NCI-H1105 (cell line): ENCODE measurements at places on chromosomes 1 and 21.
A peak's percentile ranks its signal among the peaks of the same experiment; 100 is the strongest.

DNA sequence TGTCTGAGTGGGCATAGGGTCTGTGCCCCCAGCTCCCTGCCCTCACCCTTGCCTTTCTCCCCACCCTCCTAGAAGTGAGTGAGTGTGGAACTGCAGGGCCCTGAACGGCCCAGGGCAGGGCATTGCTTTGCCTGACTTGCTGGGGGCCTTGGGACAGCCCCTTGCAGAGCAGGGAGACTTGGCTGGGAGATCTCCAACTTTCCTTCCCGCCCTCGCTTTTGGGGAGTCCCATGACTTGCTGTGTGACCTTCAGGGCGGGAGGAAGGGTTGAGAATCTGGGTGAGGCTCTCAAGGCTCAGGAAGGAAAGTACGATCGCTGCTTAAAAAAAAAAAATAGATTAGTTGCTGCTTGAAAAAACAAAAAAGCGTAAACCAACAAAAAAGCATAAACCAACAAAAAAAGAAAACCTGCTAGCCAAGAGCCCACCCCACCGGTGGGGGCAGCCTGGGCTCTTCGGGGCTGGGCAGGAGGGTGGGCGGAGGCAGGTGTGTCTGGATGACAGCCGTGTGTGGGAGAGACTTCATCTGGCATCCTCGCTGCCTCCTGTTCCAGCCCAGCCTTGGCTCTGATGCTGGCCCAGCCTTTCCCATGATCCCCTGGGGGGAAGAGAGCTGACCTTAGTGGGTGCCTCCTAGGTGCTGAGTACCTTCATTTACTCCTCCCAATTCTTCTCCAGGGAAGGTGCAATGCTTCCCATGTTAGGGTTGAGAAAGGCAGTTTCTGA is 6.5 kb downstream of the NBL1 start:
- DNase-seq = no peak

DNA sequence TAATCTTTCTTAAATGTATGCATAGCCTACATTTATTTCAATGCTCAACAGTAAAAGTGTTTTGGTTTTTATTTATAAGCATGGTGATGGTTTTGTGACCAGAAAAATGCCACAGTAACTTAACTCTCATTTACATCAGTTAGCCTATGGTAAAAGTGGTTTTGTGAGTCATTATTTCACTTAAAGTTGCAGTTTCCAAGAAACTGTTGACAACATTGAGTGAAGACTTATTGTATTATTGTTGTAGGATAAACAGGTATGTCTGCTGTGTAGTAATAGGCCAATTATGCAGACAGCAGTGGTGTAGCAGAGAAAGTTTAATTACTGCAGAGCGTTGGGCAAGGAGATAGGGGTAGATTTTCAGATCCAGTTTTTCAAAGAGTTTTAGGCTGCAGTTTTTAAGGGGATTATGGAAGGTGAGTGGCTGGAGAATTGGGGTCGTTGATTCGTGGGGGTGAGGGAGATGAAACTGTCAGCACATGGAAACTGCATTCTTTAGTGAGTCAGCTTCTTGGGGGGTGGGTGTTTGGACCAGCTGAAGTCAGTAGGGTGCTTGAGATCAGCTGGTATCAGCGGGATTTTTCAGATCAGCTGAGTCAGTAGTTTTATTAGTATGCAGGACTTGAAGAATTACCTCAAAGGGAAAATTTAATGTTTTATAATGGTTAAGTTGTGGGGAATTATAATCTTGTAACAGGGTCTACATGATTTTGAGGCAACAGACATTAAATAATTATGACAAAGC is 168.7 kb upstream of the FMN2 start:
- no peak for DNase-seq

GRCh38 chr21:26127918-26128317 is 42.7 kb downstream of the APP start:
- DNase-seq = no peak

GRCh38 chr21:46066591-46067331 is 31.2 kb upstream of the COL6A2 start:
- DNase-seq = no peak

GRCh38 chr1:55070293-55071164 is 31.2 kb downstream of the PCSK9 start:
- DNase-seq = no peak

DNA sequence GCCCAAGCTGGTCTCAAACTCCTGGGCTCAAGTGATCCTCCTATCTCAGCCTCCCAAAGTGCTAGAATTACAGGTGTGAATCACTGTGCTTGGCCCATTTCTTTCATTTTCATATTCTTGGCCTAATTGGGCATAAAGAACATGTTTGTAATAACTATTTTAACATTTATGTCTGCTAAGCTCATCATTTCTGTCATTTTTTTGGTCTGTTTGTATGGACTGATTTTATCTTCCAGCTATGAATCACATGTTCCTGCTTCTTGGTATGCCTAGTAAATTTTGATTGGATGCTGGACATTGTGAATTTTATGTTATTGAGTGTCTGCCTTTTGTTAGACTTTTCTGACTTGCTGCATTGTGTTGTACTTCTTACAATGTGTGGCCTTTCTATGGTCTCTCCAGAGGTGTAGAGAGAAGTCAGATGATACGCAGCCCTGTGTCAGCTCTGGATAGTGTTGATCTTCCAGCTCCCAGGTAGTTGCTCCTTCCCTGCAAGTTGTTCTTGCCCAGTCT is 39.0 kb upstream of the PPM1J start:
- no peak for DNase-seq

DNA sequence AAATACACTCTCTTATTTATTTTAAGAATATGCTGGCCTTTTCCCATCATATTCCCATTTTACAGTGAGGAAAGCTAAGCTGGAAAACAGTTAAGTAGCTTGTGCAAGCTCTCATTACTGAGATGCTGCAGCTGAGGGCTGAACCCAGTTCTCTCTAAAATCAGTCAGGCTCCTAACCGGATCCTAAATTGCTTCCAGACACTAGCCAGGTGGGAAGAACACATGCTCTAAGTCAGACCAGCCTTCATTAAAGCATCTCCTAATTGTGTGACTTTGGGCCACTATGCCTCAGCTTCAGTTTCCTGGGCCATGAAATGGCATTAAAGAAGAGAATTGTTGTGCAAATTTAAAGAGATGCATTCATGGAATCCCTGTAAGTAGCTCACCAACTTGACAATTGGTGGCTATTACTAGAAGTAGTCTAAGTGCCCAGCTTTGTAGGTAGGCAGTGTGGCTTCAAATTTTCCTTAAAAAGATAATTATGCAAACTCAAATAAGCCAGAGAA is 228.4 kb downstream of the DAB1 start:
- no peak for DNase-seq

DNA sequence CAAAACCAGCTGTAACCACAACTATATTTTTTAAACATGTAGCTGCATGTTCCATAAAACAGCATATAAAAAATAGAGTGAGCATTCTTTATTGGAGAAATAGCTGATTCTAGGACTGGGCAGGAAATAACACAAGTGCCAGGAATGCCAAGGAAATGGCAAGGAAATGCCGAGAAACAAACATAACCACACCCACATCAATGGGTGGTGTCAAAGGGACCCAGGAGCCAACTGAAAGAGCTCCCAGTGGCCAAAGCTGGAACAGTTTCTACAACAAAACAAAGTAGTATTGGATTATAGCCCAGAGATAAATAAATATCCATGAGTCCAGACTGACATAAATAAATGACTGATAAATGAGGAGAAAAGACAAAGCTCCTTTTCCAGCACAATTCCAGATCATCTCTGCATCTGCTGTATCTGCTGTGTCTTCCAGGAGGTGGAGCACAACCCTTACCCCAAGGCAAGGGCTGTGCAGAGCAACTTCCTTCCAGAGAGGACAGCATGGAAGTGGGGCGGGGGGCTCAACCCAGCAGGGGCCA is 28.1 kb downstream of the ADARB1 start:
- DNase-seq = no peak

DNA sequence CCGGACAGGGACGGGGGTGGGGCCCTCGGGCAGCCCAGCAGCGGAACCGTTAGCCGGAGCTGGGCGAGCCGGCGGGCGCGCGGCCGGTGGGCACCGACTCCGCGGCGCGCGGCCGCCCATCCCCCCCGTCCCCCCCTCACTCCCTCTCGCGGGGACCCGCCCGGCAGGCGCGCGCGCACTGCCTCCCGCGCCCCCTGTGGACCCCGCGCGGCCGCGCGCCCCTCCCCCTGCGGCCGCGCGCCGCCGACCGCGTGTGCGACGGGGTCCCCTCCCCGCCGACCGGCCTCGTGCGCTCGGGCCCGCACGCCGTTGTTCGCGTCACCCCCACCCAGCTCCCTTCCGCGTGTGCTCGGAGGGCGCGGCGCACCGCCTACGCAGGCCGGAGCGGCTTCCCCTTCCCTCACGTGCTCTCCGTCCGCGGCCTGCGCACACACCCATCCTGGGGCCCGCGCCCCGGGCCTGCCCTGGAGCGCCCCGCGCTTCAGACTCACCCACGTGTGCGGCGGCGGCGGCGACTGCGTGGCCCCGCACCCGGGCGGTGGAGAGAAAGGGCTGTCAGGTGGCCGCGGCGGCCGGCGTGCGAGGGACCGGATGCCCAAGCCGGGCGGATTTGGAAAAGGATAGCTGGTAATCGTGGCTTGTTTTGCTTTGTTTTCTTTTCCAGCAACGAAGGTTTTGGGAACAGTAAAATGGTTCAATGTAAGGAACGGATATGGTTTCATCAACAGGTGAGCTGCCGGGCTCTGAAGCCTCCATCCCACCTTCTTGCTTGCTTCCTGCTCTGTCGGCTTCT is 717 bp downstream of the YBX1 start:
- peak; percentile 31 for DNase-seq

DNA sequence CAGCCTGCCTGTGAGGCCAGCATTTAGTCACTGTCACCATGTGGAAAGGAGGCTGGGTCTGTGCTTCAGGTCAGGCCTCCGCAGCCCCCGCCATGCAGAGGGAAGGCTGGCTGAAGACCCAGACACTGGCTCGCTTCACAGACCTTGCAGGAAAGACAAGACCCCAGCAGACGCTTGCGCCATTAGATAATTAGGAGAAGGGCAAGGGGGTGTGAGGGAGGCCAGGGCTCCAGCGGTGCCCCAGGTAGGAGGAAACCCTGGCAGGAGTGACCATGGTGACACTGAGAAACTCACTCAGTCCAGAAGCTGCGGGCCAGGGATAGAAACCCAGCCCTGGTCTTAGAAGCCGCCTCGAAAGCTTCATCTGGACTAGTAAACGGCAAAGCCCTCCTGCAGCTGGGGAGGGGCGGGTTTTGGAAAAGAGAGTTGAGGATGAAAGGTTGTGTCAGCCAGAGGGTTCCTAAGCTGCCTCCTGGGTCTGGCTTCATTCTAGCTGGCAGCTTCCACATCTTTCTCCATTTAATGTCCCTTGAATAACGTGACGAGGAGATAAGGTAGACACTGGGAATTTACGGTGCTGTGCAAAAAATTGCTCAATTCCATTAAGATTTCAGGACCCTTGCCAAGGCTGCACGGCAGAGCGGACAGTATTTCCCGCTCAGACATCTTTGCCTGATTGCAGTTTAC is 294.1 kb upstream of the VAMP3 start:
- no peak for DNase-seq

GRCh38 chr1:39898191-39898590 is 3.5 kb downstream of the MYCL start:
- DNase-seq = no peak

- DNase-seq = no peak
These were observed 9.3 kb downstream of the PODN start for GRCh38 chr1:53071167-53071865.

DNA sequence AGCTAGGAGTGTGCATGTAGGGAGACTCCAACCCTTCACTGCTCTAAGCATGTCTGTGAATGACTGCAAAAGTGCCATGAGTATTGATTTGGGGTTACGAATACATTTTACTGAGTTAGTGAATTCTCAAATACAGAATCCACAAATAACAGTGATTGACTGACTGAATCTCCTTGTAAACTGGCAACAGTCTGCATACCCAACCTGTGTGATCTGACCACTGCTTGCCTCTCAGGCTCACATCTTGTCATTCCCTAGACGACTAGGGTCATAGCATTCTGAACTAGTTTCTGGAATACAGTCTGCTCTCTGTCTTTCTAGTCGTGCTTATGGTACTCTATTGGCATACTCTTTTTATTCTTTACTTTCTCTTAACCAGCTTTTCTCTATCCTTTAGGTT is 7.4 kb downstream of the RRP15 start:
- DNase-seq = no peak

DNA sequence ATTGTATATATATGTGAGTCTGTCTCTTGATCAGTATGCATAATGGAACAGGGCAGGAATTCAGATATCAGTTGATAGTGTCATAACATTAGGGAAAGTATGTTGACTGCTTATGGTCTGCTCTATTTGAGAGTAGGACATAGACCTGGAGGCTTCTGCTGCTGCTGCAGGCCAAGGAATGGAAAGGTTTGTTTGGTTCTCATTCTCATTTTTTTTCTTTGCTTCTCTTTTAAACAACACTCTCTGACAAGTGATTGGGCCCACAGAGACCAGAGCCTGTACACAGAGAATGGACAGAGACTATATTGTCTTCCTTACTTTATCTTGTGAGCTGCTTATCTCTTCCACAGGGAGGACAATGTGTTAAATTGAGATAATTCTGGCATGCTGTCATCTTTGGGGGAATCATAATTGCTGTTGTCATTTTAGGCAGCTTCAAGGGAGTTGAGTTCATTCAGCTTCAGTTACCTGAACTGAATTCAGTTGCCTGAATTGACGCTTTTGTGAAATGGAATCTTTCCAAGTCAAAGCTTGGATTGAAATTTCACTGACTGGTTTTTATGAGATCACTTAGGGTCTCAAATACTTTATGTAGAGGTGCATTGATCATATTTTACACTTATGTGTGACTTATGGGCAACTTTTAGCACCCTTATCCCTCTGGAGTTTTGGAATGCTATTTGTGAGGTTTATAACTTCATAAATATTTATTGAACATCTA is 16.9 kb downstream of the CAP1 start:
- DNase-seq = no peak

GRCh38 chr1:190102757-190103326 is 374.8 kb downstream of the BRINP3 start:
- no peak for DNase-seq

GRCh38 chr1:57747818-57748217 is 324.0 kb upstream of the DAB1 start:
- DNase-seq = no peak

DNA sequence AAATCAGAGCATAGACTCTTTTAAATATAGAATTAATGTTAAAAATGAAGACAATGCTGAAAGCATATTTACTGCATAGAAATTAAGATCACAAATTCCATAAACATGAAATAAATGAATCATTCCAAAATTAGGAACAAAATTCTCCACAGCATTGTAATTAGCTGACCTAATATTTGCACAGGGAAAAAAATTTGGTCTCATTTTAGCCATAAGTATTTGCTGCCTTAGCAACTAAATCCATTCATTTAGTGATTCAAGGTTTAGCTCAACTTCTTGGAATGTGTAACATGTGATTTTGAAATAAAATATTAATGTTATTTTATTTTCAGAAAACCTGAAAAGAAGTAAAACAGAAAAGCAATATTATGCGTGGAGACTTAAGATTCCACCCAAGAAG is 25.5 kb downstream of the ADAMTS5 start:
- DNase-seq = no peak

GRCh38 chr1:244849189-244849866 is 13.9 kb downstream of the COX20 start:
- no peak for DNase-seq

DNA sequence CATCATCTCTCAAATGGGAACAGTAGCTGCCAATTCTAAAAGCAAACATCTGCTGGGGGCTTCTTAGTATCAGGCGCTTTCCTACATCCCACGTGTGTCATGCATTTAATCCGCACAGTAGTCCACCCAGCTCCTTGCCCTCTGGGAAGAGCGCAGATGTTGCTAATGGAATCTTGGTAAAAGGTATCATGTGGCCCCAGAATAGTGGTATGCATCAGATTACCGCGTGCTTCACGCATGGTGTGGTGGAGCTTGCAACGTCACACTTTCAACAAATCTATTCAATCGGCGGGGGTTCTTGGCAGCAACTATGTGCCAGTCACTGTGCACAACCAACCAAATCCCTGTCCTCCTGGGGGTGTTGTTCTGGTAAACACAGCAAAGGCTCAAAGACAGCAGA is 141.0 kb downstream of the HIVEP3 start:
- DNase-seq = no peak
